Stimulated activated CD8-positive, alpha-beta memory T cell treated with anti-CD3 and anti-CD28 coated beads, Interleukin-7, amount 100 ng/mL, for 1 hour (primary cell): ENCODE measurements at places on chromosomes 2 and 18.

- no peak for DNase-seq
These were observed 75.4 kb downstream of the TAF4B start for GRCh38 chr18:26301681-26302080.

DNA sequence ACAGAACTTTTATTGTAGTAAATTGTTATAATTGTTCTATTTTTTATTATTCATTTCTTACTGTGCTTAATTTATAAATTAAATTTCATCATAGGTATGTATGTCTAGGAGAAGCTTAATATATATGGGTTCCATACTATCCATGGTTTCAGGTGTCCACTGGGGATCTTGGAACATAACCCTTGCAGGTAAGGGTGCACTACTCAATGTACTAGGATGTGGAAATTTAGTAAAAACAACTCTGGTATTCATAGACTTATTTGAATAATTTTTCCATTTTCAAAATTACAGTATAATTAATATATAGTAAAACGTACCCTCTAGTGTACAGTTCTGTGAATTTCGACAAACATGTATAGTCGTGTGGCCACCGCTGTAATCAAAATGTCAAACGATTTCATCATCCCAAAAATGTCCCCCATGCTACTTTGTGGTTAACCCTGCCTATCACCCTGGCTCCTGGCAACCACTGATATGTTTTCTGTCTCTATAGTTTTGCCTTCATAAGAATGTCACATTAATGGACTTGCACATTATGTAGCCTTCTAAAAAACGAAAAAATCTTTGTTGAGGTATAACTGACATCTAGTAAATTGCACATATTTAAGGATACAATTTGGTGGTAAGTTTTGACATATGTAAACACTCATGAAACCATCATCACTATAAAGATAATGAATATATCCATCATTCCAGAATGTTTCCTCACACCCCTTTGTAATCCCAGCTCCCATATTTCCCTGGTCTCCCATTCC lies 45.7 kb downstream of the ARL5A start:
- no peak for DNase-seq

DNA sequence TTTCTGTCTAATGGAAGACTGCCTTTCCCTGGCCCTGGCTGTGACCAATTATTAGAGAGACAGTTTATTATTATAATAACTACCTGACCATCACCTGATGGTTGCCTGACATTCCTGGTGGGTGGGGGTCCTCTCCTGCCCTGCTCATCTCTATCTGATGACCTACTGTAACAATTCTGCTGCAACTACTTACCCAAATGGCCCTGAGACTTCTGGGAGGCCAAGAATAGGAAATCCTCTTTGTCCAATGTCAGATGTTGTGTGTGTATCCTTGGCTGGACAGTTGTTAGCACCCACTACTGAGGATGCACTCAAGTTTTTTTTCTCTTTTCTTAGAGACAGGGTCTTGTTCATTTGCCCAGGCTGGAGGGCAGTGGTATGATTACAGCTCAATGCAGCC lies 110.3 kb downstream of the DDX1 start:
- no peak for DNase-seq

GRCh38 chr2:19809206-19809605 lies 92.6 kb downstream of the TTC32 start:
- DNase-seq, result no peak

DNA sequence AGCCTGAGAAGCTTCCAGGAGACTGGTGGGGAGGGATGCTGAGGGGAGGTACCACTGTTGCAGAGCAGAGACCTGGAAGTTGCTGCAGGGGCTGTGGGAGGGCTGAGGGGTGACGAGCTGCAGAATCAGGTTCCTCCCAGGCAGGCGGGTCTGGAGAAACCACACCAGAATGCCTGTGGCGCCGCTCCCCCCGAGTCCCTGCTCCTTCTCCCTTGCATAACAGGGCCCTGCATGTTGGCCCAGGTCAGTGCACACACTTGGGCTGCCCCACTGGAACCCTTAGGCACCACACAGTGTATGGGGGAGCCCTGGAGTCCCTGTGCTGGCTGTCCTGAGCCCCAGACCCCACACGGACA lies 60.4 kb downstream of the ARL4C start:
- no peak for DNase-seq

- no peak for DNase-seq
These were observed 43.8 kb upstream of the IL1R1 start for GRCh38 chr2:102098756-102099155.

DNA sequence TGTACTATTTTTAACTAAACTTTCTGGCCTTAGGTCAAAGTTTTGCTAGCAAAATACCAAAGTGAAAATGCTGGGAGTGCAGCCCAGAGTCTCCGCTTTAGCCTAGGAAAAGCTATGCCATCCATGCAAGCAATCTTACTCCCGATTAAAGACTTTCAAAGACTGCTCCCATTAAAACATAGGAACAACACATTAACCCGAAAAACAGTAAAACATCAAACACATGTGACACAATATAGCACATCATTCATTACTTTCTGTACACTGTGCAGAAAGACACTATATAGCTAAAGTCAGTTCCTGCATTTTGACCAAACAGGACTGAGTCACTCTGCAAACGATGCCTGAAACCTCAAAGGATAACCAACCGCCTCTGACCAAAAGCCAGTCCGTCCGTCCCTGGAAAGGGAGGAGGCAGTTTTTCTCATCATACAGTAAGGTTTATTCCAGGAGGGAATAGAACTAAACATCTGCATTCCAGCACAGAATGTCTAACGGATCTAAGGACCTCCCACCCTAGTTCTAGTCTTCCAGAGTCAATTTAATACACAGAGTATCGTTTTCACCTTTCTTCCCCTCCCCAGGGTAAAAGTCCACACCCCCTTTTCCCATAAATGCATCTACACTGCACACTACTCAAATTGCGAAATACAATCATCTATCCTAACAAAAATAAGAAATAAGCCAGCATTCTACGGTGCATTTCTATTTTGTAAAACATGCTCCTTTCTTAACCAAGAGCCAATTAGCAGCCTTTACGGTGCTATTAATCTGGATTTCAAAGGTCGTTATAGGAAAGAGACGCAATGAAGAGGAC lies 1.7 kb downstream of the ROCK2 start:
- no peak for DNase-seq

DNA sequence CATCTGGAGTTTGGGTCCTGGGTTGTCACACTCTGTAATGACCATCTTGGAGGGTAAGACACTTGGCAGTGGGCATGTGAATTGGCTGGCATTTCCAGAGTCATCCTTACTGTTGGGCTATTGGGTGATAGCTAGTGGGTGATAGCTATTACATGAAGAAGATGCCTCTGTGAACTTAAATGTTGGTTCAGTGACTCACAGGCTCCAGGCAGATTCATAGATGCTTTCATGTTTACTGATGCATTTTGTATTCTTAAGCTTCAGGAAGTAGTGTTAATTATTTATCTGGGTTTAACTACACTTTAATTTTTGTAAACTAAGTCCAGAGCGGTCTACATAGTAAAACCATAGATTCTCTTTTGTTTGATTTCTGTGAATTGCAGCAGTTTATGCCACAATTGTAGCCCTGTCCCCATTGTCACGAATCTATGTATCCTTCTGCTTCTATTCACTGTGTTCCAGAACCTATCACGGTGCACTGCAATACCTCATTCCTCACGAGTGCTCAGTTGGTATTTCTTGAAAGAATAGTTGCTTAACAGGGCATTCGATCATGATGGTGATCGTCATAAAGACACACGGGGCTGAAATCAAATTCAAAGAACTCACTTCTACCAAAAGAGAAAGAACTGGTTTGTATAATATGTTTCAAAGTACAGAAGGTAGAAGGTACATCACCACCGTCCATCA lies 79.7 kb downstream of the GBX2 start:
- no peak for DNase-seq

GRCh38 chr2:85148190-85148589 lies 15.0 kb downstream of the TCF7L1 start:
- DNase-seq, result no peak

GRCh38 chr2:198662905-198663304 lies 794.8 kb downstream of the SATB2 start:
- no peak for DNase-seq

DNA sequence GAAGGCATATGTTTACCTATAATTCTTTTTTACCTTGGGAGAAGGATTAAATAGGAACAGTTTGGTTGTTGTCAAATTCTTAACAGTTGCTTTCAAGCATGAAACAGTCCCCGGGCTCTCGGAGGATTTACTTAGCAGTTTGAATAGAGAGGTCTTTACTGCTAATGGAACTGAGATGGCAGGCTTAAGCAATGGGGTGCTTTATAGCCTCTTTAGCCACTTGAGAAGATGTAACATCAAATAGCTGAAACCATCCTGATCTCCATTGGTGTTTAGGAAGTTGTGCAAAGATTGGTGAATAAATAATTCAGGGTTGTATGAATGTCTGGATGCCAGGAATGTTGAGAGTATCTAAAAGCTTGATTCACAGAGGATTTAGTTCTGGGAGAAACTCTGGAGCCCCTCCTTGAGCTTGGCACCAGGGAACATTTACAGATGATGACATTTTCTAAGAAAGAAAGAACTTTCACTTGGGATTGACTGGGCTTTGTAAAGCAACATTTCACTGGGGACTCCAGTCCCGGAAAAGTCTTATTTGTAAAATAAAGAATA lies 51.9 kb downstream of the PTPRM start:
- DNase-seq, result no peak

DNA sequence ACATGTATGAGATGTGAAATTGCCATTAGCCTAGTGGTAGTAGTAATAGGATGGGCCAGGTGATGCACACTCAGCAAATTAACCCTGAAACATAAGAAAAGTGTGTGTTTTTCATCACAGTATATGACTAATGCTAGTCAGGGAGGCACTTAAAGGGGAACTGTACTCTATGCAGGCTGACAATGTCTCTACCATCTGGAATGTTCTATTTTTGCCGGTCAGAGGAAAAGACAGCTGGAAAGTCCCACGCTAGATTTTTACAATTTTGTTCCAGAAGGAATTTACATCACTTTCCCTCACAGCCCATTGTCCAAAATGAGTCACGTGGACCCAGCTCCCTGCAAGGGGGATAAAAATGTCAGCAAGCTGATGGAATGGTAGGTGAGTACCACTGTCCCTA lies 746.3 kb upstream of the CHAC2 start:
- no peak for DNase-seq

GRCh38 chr2:215751200-215751910 lies 262.0 kb downstream of the MREG start:
- DNase-seq, result no peak

DNA sequence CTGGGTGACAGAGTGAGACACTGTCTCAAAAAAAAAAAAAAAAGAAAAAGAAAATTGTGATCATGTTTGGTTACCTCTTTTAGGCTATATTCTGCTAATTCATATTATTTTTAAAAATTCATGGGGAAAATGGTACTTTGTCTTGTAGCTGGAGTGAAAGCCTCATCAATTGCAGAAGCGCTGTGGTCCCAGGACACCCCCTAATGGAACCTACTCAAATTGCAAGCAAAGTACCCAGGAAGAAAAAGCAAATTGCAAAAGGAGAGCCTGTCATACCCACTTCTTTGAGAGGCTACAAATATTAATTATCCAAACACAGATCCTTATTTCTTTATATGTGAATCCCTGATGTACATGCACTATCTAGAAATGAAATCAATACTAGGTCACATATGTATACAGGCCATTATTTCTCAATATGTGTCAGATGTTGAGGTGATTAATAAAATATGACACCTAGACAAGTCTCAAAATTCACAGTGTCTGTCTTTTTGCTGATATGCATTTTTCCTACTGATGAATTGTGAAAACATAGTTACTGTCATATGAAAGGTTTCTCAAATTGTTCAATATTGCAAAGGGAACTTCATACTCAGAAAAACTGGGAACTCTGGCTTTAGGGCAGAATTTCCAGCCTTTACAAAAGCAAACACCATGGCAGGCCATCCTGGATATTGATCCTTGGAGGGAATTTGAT lies 12.6 kb downstream of the CRACDL start:
- no peak for DNase-seq

DNA sequence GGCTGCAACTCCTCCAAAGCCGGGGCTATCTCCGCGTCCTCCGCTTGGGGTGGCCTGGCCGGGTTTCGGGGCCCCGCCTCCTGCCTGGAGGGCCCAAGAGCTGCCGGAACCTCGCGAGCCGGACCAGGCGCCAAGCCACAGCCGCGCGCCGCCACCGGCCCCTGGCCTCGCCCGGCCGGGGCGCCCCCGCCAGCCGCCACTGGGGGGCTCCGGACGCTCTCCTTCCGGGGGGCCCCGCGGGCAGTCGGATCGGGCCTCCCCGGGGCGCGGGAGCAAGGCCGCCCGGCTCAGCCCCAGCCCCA lies 17.4 kb upstream of the HAAO start:
- DNase-seq, result no peak

DNA sequence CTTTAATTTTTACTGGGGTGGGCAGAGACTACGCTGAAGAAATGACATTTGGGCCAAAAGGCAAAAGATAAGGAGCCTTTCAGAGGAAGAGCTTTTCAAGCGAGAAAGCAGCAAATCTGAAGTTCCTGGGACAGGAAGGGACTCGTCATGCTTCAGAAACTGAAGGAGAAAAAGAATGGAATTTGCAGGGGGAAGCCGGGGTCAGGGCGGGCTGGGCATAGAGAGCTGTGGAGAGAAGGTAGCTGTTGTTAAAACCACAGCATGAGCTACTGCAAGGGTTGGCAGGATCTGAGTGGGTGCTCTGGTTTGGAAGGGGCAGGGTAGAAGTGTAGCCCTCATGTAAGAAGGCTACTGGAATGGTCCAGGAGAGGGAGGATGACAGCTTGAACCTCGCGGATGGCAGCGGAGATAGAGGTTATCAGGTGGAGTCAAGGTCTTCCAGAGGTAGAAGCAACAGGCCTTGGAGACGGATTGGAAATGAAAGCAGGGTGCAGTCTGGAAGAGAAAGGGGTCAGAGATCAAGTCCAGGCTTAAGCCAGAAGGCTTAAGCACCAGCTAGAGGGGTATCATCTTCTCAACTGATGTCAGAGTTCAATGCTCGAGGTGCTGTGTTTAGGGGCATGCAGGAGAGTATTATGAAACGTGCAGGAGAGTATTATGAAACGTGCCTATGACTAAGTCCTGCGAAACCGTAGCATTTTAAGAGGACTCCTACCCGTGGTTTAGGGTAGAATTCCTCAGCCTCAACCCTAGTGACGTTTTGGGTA lies 18.9 kb downstream of the ATP8B1 start:
- DNase-seq, result no peak

GRCh38 chr2:129778584-129778877 lies 200.9 kb upstream of the RAB6C start:
- DNase-seq, result no peak

GRCh38 chr2:232463701-232464543 lies 8.0 kb downstream of the ALPI start:
- no peak for DNase-seq
